ENCODE measurements at places on chromosomes 5 and 9.

GRCh38 chr9:93929231-93929630 lies 25.9 kb downstream of the BARX1 start:
- DNase-seq, result no peak

DNA sequence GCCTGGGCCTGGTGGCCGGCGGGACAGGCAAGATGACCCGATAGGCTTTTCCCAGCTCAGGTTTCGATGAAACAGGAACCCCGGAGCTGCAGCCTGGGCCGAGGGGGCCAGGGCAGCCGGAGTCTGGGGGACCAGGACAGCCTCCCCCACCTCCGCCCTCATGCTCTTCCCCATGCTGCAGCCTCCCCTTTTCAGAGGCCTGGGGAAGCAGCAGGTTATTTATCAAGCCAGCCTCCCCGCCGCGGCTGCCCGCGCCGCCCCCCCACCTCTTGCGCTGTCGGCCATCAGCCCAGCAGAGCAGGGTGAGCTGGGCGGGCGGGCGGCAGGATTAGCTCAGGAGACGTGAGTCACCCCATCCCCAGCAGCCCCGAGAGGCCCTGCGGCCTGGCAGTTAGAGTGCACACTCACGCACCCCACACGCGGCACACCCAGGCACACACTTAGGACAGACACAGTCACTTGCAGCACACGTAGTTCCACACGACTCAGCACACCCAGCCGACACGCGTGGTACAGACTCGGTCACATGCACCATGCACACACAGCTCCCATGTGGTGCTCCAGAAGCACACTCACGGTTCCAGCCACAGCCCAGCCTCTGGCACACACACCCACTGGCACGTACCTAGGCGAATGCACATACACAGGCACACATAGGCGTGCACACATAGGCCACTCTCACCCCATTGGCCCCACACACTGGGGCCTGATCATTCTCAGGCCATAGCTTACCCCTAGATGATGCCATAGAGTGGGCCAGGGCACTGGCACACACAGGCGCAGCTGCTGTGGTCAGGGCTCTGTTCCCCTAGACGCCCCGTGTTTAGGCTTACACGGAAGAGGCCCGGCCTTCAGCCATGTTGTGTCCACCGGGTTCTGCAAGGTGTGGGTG lies 13.0 kb downstream of the CXXC5 start:
- DNase-seq, result no peak

- no peak for DNase-seq
Observed at GRCh38 chr9:123335193-123335985, 20.6 kb upstream of the CRB2 start.

DNA sequence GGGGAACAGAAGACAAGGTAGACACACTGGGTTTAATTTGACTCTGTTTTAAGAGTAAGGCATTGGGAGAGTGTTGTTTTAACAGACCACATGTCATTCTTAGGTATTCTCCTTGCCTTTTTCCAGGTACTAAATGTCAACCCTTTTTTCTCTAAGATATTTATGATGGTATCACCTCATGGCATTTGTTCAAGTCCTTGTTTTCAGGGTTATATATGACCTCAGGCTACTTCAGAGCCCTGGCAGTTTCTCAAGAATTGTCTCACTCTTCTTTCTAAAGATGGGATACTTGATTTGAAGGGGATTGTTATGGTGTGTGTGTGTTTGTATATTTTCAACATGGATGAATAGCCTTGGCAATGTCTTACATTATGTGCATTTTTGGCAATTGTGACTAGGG lies 131.1 kb upstream of the ACTBL2 start:
- DNase-seq, result no peak

DNA sequence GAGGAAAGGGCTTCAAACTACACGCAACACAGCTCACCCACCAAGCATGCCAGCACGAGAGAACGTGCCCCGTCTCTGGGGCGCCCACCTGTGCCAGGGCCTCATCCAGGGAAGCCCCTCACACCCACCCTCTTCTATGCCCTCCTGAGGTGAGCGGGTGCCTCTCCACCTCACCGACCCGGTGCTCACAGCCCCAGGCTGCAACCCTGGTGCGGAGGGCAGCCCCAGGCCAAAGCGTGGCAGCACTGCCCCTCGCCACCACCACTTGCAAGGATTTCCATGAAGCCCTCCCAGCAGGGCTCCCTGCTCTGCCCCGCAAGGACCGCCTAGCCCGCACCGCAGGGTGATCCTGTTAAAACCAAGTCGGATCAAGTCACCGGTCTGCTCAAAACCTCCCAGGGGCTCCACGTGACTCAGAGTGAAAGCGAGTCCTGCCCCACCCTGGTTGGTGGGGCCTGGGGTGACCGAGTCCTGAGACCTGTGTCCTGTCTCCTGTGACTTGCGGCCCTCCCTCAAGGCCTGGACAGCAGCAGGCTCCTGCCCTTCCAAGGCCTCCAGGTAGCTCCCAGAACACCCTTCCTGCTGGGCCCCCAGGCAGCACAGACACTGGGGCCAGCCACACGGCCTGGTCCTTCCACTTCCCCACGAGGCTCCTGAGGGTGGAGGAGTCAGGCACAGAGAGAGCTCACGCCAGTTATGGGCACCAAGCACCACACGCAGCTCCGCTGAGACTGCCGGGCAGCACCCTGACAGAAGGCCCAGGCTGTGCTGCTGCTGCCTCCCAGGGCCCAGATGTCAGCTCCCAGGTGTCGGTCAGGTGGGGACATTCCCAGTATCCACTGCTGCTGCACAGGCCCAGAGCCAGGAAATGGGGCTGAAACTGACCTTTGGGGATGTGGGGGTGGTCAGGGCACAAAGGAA lies 12.7 kb downstream of the BRD3 start:
- no peak for DNase-seq

GRCh38 chr5:124614105-124614504 lies 132.3 kb downstream of the ZNF608 start:
- DNase-seq, result no peak

DNA sequence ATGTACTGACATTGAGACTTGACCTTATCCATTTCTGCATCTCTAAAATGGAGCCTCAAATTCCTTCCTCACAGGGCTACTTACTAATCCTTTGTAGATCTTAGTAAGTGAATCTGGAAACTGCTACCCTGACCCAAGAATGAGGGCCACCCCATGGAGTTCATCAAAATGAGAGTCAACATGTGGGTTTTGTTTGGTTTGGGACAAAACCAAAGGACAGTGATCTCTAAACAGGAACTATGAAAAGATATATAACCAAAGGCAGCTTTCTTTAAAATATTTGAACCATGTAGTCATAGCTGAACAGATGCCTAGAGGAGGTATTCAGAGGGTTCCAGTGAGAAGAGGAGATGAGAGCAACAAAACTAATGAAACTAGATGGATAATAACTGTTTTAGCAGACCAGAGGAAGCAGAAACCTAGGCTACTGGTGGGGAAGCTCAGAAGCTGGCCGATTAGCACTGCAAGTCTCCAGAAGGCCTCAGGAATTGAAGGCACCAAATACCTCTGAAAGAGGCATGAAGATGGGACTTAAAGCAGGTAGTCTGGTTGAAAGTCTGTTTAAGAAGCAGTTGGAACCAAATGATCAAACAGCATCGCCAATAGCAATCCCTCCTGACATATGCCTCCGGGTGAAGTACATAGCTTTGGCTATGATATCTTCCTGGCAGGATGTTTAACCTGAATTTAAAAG lies 45.8 kb downstream of the THOC3 start:
- no peak for DNase-seq

DNA sequence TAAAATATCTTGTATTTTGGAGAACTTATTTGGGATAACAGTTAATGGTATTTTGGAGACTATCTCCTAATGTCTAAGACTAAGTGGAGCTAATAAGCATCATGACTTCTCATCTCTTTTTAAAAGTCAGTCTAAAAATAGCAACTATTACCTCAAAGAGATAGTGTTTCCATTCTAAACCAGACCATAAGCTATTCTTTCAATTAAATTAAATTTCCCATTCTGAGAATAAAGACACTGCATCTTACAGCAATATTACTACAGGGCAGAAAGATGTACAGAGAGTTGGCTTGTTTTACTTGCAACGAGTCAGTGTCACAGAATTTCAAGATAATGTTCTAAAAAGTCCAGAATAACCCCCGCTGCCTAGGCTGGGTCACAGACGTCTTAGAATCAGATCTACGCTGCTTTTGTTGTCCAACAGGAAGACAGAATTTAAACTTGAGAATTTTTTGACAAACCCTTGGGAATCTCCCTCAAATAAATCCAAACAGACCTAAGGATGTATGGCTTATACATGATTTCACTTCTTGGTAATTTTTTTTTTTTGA lies 98.9 kb downstream of the USP20 start:
- DNase-seq, result no peak

All from activated T-cell treated with anti-CD3 and anti-CD28 coated beads, Interleukin-2, amount 50 U/mL, for 24 hours (primary cell).